NT2/D1 (cell line): ENCODE measurements at places on chromosomes 7 and 10.

GRCh38 chr10:105837951-105838350, 1196.9 kb downstream of the SORCS3 start:
- DNase-seq, result no peak

DNA sequence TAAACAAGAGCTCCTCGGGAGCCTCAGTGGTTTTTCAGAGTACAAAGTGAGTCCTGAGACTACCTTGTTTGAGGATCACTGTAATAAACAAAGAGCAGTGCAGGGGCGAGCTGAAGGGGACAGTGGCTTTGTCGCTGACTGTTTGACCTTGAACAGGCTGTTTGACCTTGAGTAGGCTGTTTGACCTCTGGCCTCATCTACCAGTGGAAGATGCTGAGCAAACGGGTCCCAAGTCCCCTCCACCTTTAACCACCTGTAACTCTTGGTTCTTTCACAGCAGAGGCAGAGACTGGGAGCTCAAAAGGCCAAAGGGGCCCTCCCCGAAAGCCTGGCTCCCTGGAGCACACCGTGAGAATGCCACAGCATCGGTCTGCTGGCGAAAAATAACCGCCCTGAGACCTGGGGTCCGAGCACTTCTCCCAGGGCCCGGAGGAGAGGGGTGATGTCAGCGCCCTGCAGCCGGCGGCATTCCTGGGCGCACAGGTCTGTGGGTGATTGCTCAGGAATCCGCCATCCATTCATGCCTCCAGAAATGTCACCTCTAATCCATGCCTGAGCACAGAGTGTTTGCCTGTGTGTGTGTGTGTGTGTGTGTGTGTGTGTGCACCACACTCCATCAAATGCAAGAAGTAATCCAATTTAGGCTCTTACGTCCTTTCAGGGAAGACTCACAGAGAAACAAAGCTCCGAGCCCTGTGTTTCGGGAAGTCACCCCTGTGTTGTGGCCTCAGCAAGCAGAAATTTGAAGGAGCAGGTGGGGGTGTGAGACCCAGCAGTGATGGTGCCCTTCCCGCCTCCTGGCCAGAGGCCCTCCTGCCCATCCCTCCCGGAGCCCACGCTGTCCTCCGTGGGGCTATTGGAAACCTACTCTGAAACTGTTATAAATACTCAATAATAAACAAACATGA, 66.5 kb downstream of the ASB13 start:
- DNase-seq, result no peak

- DNase-seq, result peak; percentile 32
These were observed 790.8 kb upstream of the KCND2 start for GRCh38 chr7:119482209-119482608.

GRCh38 chr7:135716677-135717238, 11.2 kb downstream of the SLC13A4 start:
- no peak for DNase-seq

DNA sequence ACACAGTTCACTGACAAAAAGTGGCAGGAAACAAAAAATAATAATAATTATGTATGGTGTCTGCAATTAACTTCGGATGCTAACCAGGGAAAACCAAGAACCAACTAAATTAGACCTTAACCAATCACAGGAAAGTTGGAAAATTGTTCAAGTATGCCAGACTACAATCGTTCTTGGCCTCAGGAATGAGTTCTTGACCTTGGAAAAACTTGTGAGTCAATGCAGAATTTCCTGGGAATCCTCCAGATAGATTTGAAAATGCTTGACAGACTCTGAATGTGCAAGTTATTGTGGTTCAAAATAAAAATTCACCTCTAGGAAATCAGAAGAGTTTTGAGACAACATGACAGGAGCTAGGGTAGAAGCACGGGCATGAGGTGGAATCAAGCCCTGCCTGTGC, 171.5 kb downstream of the C7orf25 start:
- DNase-seq, result no peak
